ENCODE measurements at places on chromosomes 2 and 18.

DNA sequence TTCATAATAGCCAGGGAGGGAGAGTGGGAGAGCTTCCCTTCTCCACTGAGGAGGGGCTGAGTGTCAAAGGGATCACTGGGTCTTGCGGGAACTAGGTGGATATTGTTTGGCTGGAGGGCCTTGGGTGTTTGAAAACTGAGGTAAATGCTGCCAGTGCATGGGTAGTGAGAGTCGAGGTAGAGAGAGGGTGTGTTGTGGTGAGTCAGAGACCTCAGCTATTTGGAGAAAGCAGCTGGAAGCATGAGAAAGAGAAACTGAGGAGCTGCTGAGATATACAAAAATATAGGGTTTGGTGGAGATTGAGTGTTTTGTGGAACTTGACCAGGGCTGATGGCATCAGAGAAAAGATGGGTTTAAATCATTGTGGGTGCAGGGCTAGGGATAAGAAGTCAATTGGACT lies 127.0 kb upstream of the CCDC195 start:
- no peak for DNase-seq
- no peaks in the 10 kb centered on the region for H3K36me3 ChIP-seq
- H3K4me3 ChIP-seq = no peak overlapping the region

DNA sequence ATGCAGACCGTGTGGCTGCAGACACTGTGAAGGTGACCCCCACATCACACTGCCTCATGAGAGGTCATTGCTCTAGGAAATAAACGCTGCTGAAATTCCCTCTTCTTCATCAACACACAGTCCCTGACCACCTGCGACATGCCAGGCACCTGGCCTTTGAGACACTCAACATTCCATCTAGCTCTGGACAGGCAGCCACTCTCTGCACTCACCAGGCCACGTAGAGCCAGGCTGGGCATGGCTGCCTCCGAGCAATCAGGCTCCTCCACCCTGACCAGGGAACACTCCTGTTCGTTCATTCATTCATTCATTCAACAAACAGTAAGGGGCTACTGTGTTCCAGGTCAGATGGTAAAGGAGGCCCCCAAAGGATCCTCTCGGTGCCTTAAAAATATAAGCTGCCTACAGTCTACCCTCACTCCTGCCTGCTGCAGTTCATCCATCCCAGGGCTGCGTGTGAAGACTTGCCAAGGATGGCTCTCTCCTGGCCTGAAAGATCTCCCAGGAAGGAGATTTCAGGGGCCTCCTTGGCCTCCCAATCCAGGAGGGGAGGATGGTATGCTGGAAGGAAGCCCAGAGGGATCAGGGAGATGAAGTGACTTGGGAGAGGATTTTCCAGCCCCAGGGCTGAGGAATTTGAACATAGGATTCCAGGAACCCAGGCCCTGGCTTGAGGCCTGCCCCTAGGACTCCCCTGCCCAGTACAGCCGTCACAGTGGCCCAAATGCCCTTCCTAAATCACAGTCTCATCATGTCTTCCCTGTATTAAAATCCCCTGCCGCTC lies 66.7 kb downstream of the TNS1 start:
- DNase-seq = no peak
- peaks cover 31% of the 10 kb centered on the region for H3K4me1 ChIP-seq
- H3K36me3 ChIP-seq = peaks cover 4% of the 10 kb centered on the region
- H3K27ac ChIP-seq = no peak overlapping the region
- H3K27me3 ChIP-seq = peaks cover 13% of the 10 kb centered on the region

- DNase-seq = no peak
- no peak overlapping the region for H3K4me3 ChIP-seq
- peaks cover 6% of the 10 kb centered on the region for H3K4me1 ChIP-seq
- H3K27me3 ChIP-seq = peaks cover 6% of the 10 kb centered on the region
- H3K36me3 ChIP-seq = no peaks in the 10 kb centered on the region
- no peak overlapping the region for H3K27ac ChIP-seq
Measured at GRCh38 chr18:63157293-63158011, 162.1 kb downstream of the BCL2 start.

GRCh38 chr2:41735006-41735405 lies 312.8 kb upstream of the PKDCC start:
- no peak for DNase-seq
- no peaks in the 10 kb centered on the region for H3K36me3 ChIP-seq
- no peak overlapping the region for H3K27ac ChIP-seq
- H3K27me3 ChIP-seq = no peaks in the 10 kb centered on the region
- no peak overlapping the region for H3K4me3 ChIP-seq

Data from glutamatergic neuron (in vitro differentiated cells).